ENCODE measurements at places on chromosomes 6 and 20. TPM values are rescaled to one million over a fixed set of nuclear protein-coding genes. Genes with fewer than 3 reads are reported as not detected.

MLN gene
- not detected for total RNA-seq

SLC22A7 gene
- not detected for total RNA-seq

PLAGL1 gene
- total RNA-seq = 3.0 TPM

IPCEF1 gene
- 2.1 TPM for total RNA-seq

PXMP4 gene
- total RNA-seq = 4.2 TPM

Data from dermis microvascular lymphatic vessel endothelial cell (primary cell).